LNCaP clone FGC (cell line): ENCODE measurements at places on chromosomes 12 and 14.

GRCh38 chr12:21541773-21542172, 15.7 kb downstream of the SPX start:
- no peak for DNase-seq

DNA sequence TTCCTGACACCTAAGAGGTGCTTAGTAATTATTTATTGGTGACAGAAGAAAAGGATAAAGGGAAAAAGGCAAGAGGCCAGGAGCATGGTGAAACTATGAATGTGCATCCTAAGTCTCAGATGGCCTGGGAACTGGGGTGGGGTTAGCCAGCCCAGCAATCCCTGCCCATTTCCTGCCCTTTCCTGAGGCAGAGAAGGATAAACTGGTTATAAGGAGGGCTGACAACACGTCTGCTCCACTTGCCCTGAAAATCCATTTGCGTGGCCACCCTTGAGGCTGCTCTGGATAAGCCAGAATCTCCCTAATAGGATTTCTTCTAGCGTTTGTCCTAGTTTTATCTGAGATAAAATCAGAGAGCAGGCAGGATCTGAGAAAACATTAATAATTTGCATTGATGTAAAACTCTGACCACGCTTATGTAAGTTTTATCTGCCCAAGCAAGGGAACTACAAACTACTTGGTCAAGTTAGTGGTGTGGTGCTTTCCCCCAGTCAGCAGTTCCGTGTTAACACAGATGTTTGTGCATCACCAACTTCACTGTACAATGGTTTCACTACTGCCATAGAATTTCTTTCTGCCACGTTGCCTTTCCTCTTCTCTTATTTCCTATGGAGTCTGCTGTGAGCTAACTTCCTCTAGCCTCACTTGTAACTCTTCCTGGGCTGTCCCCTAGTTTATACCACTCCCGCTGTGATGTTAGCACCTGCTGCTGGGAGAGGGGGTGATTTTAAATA, 392.7 kb downstream of the RPS29 start:
- no peak for DNase-seq

- no peak for DNase-seq
These were observed 21.1 kb upstream of the ARID2 start for GRCh38 chr12:45708363-45708762.

GRCh38 chr14:20686386-20687143, 2.0 kb upstream of the ANG start:
- peak; percentile 72 for DNase-seq
